ENCODE measurements at places on chromosomes 7 and 10.

DNA sequence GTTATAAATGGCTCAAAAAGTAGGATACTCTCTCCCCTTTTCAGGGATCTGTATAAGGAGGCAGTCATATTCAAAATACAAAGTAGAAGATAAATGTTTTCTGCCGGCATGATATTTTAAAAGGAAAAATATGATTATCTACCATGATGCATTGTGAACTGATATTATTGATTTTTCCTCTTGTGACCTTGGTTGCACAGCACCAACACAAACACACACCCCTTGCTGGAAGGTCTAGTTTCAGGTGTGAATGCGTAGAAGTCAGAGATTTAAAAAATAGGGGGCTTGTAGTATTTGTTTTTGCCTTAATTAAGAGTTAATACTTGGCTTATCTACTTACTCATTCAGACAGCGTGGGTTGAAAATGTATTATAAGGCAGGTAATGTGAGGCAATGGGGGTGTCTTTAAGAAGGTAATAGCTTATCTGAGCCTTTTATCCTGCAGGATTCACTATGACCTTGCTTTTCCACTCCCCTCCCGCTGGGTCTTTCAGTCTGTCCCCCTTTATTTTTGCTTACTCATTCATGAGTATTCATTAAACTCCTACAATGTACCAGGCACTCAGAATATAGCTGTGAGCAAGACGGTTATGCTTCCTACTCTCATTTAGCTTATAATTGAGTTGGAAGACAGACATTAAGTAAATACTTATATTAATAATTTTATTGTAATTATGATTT, 390.6 kb downstream of the SDK1 start:
- DNase-seq, result no peak

DNA sequence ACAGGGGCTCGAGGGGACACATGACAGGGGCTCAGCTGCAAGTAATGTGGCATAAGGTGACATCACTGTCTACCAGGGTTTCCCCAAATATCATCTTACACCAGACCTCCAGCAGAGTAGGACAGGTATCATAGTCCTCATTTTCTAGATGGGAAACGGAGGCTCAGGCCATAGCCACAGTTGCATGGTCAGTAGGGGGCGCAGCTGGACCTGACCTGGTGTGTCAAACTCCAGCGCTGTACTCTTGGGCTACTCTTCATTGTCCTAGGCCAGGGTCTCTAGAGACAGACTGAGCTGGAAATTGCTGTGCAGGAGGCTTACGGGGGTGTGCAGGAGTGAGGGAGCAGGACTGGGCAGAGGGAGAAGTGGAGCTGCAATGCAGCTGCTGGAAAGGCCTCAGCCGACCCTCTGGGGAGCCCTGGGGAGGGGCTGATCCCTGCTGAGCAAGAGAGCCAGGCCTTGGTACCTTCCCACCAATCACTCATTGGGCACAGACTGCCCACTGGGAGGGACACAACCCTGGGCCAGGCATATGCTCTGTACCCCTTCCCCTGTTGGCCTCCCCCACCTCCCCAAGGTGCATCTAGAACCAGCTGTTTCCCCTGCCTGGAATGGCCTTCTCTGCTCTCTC, 89.9 kb downstream of the CDH23 start:
- peak; percentile 81 for DNase-seq

DNA sequence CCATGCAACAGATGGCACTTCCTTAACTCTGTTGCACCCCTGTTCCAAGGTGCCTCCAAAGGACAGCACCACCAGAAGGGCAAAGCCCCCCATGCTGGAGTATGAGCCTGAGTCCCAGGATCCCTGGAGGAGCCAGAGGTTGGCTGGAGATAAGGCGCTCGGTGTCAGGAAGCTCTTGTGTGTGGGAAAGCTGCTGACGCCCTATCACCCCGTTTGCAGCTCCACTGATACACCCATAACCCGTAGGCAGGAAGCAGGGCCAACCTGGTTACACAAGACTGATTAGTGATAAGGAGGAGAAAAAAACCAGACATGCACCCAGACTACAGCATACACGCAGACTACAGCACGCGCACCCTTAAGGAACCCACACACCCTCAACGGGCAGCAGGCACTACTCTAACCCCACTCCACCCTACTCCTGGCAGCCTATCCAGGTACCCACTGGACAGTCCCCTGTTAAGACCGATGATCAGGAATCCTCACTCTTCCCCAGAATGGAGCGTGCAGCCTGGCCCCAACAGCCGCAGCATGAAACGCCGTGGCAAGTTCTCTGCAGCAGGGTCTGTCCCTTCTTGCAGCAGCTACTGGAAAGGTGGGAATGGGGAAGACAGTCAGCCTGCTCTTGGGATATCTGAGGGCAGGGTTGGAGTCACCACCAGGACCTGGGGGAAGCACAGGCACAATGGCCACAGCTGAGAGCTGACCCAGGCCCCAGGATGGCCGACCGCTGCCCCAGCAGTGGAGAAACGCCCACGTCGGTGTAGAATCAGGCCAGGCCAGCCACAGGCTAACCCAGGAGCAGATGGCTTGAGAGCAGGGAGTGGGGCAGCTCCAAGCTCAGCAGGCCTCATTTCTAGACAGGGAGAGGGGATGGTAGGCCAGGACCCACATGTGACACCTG, 38.3 kb upstream of the TUBB8 start:
- DNase-seq, result no peak

- DNase-seq, result no peak
These were observed 35.4 kb upstream of the TECTB start for GRCh38 chr10:112247791-112248190.

DNA sequence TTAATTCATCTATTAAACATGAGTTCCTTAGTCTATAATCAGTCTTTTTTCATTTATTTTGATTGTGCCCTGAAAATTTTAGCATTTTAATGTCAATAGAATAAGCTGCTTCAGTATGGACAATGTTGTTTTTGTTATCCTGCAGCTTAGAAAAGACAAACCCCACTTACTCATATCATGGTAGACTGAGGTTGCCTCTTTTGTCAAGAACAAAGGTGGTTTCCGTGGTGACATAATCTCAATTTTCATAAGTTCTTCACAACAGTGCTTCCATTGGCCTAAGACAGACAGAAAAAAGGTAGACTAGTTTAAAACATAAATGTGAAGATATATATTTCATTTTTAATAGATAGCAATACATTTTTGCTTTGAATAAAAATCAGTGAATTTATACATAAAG, 69.1 kb downstream of the RTKN2 start:
- DNase-seq, result peak; percentile 24

DNA sequence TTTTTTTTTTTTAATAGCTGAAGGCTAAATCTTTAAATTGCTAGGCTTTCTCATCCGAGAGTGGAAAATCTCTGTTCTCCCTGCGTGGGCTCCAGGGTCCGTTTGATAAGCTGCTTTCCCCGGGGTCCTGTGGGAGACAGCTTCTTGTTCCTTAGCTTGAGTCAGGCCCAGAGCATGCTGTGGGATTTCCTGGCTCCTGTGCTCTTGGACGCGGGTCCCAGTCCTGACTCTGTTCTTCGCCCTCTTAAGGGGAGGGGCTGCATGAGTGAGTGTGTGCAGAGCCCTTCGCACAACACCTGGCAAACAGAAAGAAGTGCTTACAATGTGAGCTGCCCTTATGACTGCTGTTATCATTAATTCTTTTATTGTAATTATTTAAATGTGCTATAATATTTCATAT, 133.5 kb downstream of the TACC2 start:
- no peak for DNase-seq

- DNase-seq, result no peak
These were observed 3.7 kb upstream of the UTF1 start for GRCh38 chr10:133226251-133226808.

DNA sequence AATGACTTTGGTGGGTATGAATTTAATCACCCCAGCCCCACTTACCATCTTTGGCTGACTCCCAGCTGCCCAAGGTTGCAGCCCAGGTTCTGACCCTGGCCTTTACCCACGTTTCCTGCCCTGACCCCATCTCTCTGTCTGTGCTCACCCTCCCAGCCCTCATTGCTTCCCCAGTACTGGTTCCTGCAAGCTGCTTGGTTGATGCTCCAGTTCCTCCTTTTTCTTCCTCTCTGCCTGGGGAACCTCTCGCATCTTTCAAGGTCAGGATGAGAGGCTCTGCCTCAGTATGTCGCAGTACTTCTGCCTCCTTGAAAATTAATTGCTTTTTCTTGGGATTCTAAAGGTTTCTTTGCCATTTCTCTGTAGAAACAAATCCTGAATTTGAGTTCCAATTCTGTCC, 263.8 kb upstream of the ZNF32 start:
- DNase-seq, result peak; percentile 4

- DNase-seq, result no peak
These were observed 189.7 kb downstream of the ACTR3B start for GRCh38 chr7:152949253-152949652.

DNA sequence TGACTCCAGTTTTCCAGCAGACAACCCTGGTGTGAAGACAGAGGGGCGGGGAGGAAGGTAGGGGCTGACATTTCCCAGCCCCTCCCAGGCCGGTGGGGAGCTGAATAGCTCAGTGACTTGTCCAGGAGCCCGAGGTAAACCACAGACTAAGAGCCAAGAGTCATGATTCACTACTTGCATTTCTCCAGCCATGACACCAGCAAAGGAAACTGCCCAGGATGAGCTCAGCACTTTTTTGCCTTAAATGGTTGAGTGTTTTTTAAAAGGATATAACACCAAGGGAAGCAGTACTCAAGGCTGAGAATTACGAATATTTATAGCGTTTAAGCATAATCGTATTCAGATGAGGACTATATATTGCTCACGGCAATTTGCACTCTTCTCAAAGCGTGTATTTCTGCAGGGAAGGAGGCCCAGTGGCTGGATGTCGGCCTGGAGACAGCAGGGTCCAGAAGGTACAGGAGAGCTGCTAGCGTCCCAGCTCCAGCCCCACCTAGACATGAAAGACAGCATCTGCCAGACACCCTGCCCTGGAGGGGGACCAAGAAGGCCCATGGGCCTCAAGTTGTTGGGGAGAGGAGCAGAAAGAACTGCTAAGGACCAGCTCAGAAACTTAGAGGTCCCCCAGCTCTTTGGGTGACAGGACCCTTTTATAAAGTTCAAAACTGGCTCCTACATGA, 141.4 kb downstream of the GRID1 start:
- DNase-seq, result peak; percentile 71

DNA sequence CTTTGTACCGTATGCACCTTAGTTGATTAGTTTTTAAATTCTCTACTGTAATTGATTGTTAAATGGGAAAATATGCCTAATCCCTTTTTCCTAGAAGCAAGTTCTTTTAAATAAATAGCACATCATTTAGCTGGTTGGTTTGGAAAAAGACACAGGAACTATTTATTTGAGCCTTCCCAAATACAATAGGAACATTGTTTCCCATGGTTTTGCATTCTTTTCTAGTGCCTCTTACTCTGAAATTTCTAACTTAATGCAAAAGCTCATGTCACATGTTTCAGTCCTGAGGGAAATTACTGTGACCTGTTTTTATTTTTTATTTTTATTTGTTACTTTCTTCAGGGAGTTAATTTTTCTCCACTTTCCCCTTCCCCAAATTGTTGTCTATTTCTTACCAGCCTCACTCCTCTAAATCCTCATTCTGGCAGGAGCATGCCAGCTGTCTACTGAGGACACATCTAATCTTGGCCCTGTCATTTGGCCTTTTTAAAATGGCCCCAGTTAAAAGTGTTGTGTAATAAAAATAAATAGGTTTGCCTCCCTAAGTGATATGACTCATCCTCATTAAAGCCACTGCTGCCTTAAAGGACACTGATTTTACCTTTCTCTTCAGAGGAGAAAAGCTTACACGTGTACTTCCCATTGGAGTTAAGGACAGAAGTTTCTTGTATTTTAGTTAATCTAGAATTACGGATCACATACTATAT, 94.5 kb downstream of the PPP1R3A start:
- DNase-seq, result no peak

DNA sequence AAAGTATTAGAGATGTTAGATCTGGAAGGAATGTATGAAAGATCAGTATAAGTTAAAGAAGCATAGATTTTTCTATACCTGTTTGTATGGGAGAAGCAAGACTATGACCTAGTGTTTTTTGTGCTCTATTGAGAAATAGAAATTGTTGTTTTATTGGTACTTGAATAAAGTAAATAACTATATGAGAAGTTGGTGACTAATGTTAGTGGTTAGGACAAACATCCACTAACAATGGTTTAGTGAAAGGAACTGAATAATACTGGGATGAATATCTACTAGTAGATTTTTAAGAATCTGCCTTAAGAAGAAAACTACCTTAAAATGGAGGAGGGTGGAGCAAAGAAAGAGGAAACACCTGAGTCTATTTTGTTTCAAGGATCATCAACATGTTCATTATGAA, 521.1 kb upstream of the POT1 start:
- no peak for DNase-seq

GRCh38 chr7:111030336-111030735, 60.6 kb upstream of the LRRN3 start:
- DNase-seq, result no peak

GRCh38 chr10:58017719-58018367, 249.9 kb downstream of the IPMK start:
- no peak for DNase-seq

DNA sequence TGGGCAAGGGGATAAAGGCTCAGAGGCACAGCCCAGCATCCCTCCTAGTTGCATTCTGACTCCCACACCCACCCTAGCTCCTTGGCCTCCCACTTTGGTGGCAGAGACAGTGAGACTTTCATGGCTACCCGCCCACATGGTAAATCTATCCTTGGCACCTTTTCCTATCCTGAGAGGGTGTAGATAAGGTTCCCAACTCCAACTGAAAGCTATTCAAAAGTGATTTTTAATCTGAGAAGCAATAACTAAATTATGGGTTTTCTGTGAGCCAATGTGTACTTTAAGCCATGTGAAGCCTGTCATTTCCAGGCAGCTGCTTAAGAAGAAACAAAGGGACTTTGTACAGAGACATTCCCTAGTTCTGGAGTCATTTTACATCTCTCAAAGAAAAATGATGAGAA, 9.1 kb downstream of the LAMB1 start:
- DNase-seq, result no peak

DNA sequence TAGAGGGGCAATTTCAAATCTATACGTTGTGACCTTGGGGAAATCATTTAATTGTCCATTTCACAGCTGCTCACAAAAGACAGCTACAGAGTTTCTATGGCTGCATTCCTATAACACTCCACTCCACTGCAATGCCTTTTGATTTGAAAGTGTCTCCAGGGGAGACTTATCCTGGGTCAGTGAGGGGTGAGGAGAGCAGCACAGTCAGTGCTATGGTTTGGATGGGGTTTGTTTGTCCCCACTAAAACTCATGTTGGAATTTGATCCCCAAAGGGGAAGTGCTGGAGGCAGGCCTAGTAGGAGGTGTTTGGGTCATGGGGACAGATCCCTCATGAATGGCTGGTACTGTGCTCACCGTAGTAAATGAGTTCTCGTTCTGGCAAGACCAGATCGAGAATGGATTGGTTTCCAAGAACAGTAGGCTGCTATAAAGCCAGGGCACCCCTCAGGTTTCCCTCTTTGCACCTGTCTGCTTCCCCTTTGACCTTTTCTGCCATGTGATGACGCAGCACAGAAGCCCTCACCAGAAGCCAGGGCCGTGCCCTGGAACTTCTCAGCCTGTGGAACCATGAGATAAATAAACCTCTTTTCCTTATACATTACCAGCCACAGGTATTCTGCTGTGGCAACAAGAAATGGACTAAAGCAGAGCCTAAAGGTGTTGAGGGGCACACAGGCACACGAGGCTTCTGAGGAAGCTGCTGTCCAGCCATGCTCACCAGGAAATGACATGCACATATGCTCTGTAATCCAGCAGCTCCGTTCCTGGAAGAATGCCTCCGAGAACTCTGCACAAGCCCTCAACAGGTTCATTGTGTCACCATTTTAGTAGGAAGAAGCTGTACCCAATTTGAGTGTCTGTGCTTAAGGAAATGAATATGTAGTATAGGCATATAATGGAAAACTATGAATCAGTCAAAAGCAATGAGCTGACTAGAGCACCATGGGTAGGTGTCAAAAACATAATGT, 5.0 kb upstream of the PAPOLB start:
- no peak for DNase-seq

- DNase-seq, result no peak
These were observed 155.7 kb downstream of the TRIL start for GRCh38 chr7:28802450-28802849.

All from suppressor macrophage treated with lipopolysaccharide for 1 hour (primary cell).